Activated T-cell treated with anti-CD3 and anti-CD28 coated beads for 48 hours (primary cell): ENCODE measurements at places on chromosomes 3 and 15.
A peak's percentile ranks its signal among the peaks of the same experiment; 100 is the strongest.

DNA sequence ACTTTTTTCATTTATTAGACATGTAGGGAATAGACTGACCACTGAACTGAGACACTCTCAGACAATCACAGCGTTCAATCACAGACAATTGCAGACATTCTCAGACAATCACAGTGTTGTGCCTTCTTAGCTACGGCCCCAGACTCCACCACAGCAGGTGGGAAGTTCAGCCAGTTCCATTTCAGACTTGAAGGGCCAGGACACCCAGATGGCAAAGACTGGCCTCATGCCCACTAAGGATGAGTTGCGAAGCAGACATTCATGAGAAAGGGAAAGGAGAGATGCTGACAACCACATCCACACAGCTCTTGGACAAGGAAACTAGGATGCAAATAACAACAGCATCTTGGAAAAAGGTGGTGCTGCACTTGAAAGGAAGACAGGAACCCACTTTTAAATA, 21.9 kb upstream of the ALDH1L1 start:
- DNase-seq = no peak

- no peak for DNase-seq
Observed at GRCh38 chr3:97647441-97647982, 117.0 kb upstream of the ARL6 start.

GRCh38 chr3:29429055-29429679, 148.3 kb downstream of the RBMS3 start:
- DNase-seq = no peak

GRCh38 chr3:101240719-101241399, 79.5 kb downstream of the IMPG2 start:
- no peak for DNase-seq

GRCh38 chr3:45690336-45691035, 1.3 kb downstream of the SACM1L start:
- DNase-seq = no peak

DNA sequence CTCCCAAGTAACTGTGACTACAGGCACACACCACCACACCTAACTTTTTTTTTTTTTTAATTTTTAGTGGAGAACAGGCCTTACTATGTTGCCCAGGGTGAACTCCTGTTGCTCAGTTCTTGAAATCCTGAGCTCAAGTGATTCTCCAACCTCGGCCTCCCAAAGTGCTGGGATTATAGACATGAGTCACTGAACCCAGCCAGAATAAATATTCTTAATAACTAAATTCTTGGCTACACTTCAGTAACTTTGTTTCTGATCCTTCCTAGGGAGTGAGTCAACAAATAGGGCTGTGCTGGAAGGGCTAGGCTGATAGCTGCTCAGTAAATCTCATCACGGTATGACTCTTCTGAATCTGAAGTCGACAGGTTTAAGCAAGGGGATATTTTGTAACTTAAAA, 56.6 kb downstream of the P3H2 start:
- DNase-seq = no peak

DNA sequence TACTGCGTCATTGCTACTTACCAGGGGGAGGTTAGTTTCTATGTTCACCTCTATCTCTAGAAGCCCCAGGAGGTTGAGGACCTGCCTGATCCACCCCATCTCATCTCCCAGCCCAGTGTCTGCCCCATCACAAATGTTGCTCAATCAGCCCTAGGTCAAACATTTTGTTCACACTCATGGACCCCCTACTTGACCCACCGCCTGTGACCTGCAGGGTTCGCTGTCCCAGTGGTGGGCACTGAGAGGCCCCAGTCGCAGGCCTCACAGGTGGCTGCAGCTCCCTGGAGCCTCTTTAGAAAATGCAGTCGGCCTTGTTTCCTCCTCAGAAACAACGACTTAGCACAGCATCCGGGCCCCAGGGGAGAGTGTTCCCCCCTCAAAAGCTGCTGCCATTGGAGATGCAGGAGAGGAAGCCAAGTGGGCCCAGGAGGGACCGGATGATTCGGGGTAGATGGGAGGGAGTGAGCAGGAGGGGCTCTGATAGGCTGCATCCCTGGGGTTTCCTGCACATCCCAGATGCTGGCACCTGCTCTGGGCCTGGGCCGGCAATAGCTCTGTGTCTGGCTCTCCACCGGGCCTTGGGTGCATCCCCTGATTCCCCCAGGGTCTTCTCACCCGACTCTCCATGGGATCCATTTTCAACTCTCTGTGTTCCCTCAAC, 18.4 kb upstream of the INSYN1 start:
- DNase-seq = no peak

DNA sequence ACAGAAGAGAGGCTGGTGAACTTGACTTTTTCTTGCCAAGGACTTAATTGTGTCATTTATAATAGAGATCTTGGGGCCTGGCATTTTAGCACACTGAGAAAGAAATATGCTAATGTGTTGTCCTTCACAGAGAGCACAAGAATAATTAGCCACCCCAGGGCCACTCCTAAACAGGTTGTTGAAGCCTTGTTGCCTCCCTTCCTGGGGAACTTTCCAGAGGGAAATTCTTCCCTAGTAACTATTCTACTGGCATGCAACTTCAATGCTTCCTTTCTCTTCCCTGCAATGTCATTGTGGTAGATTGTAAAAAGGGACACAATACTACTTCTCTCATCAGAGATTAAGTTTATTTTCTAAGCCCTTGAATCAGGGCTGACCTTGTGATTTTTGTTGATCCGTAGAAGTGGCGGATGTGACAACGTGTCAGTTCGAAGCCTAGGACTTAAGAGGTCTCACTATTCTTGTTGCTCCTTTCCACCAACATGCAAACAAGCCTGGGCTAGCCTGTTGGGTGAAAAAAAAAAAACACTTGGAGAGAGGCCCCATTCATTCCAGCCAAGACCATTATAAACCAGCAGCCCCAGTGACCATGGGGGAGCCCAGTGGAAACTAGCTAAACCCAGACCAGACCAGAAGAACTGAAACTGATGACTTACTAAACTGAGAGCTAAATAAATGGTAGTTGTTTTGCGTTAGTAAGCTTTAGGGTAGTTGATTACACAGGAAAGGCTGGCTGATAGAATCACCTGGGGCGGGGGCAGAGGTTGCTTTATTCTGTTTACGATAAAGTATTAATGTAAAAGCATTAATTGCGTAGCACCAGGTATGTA, 287.2 kb downstream of the SHQ1 start:
- no peak for DNase-seq

- DNase-seq = no peak
Observed at GRCh38 chr3:24953060-24953771, 458.6 kb upstream of the THRB start.

- DNase-seq = no peak
Observed at GRCh38 chr3:150170852-150171520, 200.3 kb upstream of the PFN2 start.

GRCh38 chr3:48881006-48881405, 17.7 kb downstream of the SLC25A20 start:
- no peak for DNase-seq

GRCh38 chr15:40746916-40747418, 8.1 kb downstream of the RMDN3 start:
- no peak for DNase-seq

GRCh38 chr3:43071313-43071893, 34.5 kb downstream of the POMGNT2 start:
- DNase-seq = no peak

GRCh38 chr3:195565716-195566115, 18.0 kb downstream of the APOD start:
- DNase-seq = no peak

- DNase-seq = no peak
Observed at GRCh38 chr15:90131848-90132247, 29.6 kb upstream of the IDH2 start.

- DNase-seq = no peak
Observed at GRCh38 chr3:186115239-186115996, 6.5 kb upstream of the ETV5 start.

- no peak for DNase-seq
Observed at GRCh38 chr15:92611995-92612745, 43.4 kb downstream of the FAM174B start.

- no peak for DNase-seq
Observed at GRCh38 chr3:101979033-101979432, 129.7 kb downstream of the NFKBIZ start.

- DNase-seq = no peak
Observed at GRCh38 chr3:53168175-53168923, 7.3 kb downstream of the PRKCD start.

GRCh38 chr3:165749821-165750220, 87.4 kb downstream of the BCHE start:
- DNase-seq = no peak

DNA sequence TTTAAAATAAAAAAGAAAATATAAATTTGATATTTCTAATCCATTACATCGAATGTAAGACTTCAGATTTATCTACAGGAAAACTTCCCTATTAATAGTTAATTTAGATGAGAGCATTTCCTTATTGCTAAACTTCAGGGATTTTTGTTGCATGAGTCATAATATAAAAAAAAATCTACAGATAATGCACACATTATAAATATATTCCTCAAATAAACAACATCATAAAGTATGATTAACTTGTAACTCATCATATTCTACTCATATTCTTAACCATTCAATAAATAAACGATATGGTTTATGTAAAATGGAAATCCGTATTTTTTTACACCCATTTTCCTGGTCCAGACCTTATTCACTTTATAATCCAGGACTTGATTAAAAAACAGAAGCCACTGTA, 477.0 kb downstream of the EPHA3 start:
- DNase-seq = no peak

GRCh38 chr3:168461793-168462192, 366.1 kb upstream of the GOLIM4 start:
- no peak for DNase-seq

GRCh38 chr3:149715247-149715646, 37.0 kb downstream of the COMMD2 start:
- no peak for DNase-seq

- DNase-seq = no peak
Observed at GRCh38 chr3:108603691-108604090, 14.2 kb downstream of the DZIP3 start.

DNA sequence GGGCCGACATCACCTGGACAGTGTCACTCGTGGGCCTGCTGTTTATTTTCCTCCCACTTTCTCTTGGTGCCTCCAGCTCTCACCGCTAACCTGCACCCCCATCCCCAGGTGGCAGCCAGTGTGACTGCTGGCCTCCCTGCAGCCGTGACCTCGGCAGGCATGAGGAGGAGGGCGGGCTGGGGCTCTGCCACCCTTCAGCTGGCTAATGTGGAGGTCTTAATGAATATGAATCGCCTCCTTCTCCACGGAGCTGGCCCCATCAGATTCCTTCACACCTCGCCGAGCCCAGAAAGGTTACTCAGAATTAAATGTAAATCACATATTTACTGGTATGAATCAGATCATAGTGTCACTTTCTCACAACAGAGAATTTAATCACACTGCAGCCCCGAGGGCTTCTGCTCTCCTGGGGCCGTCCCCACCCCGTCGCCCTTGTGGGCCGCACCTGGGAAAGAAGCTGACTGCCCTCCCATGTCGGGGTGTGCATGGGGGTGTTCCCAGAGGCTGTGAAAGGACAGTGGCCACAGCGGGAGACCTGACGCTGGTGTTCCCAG, 171.1 kb upstream of the TLE3 start:
- no peak for DNase-seq

GRCh38 chr15:25832158-25832557, 31.0 kb downstream of the ATP10A start:
- no peak for DNase-seq

DNA sequence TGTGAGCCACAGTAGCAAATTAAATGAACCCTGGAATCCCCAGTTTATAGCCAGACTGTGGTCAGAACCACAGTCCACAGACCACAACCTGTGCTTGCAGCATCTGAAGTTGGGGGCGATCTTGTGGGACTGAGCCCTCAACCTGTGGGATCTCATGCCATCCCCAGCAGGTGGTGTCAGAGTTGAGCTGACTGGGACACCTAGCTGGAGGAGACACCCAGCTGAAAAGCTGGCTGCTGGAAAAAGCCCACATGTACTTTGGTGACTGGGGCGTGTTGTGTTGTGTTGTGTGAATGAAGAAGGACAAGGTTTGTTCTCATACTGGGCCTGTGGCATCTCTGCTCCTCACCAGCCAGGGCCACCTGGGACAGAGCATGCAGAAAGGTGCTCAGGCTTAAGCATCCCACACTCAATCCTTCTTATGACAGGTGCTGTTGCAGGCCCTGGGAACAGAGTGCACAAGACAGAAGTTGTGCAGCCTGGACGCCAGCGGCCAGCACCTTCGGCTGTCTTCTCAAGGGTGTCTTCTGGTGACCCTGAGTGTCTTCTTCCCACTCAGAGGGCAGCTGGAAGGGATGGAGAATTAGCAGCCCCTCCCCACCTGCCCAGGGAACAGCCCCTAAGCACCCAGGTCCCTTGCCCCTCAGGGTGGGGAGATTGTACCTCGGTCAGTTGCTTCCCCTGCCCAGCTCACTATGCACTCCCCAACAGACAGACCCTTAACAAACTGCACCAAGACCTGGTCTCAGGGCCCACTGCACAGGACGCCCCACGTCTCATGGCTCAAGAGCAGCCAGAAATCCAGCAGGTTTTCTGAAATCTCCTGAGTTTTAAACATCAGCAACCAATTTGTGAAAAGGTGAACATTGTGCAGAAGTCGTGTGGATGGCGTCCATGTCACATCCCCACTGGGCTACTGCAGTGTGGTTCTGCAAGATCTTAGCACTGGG, 2.2 kb upstream of the UROC1 start:
- no peak for DNase-seq

DNA sequence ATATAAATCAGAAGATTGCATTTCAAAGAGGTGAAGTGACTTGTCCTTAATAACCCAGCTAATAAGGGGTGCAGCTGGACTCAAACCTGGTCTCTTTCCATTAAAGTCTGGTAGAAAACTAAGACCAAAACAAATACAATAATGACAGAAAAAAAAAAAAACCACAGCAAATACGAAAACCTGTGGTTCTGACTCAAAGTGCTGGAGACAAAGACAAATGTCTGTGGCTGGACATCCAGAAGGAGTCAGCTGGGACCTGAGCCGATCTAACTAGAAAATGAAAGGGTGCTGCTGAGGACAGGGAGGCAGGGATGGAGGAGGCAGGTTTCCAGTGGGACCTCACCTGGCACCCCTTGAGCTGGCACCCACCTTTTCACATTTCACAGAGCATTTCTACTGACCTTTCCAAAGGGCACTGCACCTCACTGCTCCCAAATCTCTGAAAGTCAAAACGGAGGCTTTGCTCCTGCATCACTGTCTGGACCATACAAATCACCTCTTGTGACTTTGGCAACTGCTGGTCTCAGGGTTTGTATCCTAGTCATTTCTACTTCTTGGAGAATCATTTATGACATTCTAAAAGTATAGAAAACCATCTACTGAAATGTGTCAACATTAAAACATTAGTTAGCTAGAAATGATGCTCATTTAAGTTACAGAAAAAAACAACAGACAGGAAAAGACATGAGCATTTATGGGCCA, 61.7 kb downstream of the CCNL1 start:
- no peak for DNase-seq

GRCh38 chr3:179970746-179971145, 66.0 kb downstream of the PEX5L start:
- no peak for DNase-seq

DNA sequence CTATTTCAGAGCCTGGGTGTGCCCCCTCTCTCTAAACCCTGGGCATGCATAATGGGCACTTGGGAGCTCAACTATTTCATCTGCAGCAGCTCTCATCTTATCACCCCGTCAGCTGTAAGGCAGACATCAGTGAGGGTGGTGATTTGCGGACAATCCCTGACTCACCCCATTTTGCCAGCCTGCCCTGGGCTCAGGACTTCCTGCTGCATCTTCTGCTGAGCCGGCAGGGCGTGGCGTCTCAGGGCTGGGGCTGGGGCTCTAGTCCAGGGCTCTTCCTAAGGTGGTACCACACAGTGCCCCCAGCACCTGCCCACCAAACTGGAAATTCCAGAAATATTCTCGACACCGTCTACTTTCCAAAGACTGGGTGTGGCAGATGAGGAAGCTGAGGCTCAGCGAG, 925 bp upstream of the PSTPIP1 start:
- DNase-seq = peak; percentile 65
